ENCODE measurements at places on chromosomes 11 and 22.

GRCh38 chr11:3091081-3091845 is 34.0 kb upstream of the CARS1 start:
- no peak for DNase-seq

- no peak for DNase-seq
Measured at GRCh38 chr22:21761086-21761485, 25.5 kb upstream of the YPEL1 start.

- DNase-seq, result no peak
Measured at GRCh38 chr11:126149759-126150625, 61.5 kb downstream of the RPUSD4 start.

GRCh38 chr11:76672431-76673175 is 2.1 kb upstream of the LRRC32 start:
- peak; percentile 56 for DNase-seq

DNA sequence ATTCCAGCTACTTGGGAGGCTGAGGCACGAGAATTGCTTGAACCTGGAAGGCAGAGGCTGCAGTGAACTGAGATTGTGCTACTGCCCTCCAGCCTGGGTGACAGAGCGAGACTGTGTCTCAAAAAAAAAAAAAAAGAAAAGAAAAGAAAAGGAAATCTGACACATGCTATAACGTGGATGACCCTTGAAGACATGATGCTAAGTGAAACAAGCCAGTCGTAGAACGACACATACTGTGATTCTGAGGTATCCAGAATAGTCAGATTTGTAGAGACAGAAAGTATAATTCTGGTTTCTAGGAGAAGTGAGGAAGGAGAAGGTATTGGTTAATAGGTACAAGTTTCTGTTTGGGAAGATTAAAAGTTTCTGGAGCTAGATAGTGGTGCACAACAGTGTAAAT is 6.7 kb upstream of the APOA5 start:
- DNase-seq, result no peak

GRCh38 chr11:12142176-12142575 is 31.8 kb downstream of the MICAL2 start:
- DNase-seq, result no peak

GRCh38 chr22:35425971-35426800 is 26.2 kb downstream of the MCM5 start:
- DNase-seq, result no peak

GRCh38 chr22:50053861-50054260 is 4.2 kb downstream of the TTLL8 start:
- no peak for DNase-seq

- DNase-seq, result no peak
Measured at GRCh38 chr11:96168623-96169022, 174.4 kb downstream of the MAML2 start.

DNA sequence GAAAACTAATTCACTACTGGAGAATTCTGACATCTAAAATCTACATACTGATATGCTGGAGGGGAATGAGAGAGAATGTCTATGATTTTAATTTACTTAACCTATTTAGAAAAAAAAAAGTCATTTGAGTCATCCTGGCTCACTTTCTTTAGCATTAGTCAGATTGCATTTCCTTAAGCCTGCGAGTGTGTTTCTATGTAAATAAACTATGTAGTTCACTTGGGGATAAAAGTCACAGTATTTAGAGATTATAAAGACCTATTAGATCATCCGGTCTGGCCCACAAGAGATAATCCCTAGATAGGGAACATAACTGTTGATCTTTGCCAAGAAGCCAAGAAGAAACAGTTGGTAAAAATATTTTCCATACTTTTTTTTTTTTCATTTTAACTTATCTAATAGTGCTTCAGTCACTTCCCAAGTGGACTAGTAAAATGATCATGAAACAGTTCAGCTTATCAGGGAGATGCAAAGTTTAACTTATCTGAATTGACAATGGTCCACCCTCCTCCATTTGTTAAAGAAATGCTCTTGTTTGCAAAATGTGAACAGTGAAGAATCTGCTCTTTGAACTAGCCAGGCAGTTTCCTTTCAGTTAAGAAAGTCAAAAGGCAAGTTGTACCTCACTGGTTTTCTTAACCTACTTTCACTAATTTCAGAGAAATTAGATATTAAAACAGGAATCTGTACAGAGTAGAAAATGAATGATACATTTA is 21.2 kb upstream of the BLID start:
- DNase-seq, result no peak

- peak; percentile 67 for DNase-seq
Measured at GRCh38 chr11:43282607-43283440, 29.0 kb upstream of the API5 start.

DNA sequence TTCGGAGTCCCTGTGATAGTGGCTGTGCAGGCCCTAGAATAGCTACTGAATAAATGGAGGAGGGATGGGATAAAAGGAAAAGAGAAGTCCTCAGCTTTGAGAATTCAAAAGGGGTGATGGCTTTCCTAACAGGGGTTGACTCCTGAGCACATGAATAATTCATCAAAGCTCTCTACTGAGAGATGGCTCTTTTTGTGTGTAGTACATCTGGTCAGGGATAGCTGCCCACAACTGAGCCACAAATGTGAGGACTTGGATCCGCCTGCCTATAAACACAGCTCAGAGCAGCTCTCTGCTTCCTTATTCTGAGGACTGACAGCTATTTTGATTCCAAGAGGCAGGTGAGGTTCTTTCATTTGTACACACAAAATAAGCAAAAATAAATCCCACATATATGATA is 82.3 kb downstream of the USP35 start:
- DNase-seq, result no peak

DNA sequence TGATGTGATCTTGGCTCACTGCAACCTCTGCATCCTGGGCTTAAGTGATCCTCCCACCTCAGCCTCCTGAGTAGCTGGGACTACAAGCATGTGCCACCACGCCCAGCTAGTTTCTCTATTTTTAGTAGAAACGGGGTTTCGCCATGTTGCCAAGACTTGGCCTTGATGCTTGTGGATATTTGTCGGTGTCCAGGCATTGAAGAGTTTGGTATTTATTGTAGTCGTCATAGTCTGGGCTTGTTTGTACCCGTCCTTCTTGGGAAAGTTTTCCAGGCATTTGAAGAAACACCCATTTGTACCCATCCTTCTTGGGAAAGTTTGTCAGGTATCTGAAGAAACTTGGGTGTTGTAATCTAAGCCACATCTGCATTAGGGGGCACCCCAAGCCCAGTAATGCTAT is 28.7 kb downstream of the FCHSD2 start:
- DNase-seq, result no peak

DNA sequence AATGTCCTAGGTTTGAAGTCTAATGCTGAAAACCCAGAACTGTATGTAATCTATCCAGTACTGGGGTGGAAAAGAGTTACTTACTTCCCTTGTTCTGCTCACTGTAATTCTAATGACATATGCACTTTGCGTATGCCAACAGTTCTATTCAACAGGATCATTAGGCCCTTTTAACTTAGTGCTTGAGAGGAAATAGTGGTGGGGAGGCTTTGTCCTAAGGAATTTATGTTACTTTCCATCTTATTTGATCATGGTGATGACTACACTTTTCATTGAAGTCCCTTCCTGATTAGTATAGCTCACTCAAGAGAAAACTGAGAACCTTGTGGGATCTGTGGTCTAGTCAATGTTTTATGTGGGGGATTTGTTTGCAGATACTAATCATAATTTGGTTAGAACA is 348.2 kb downstream of the GUCY1A2 start:
- DNase-seq, result no peak

GRCh38 chr22:33789690-33790253 is 130.5 kb downstream of the LARGE1 start:
- no peak for DNase-seq

GRCh38 chr11:96755752-96756151 is 365.9 kb downstream of the JRKL start:
- no peak for DNase-seq

GRCh38 chr11:120209746-120210625 is 846 bp upstream of the OAF start:
- DNase-seq, result peak; percentile 77

GRCh38 chr22:37020192-37020479 is 594 bp downstream of the MPST start:
- no peak for DNase-seq

GRCh38 chr11:70424765-70425344 is 26.5 kb downstream of the CTTN start:
- no peak for DNase-seq

Data from Right ventricle myocardium inferior (tissue), 1 donor.